ENCODE measurements at places on chromosomes 3 and 15.

DNA sequence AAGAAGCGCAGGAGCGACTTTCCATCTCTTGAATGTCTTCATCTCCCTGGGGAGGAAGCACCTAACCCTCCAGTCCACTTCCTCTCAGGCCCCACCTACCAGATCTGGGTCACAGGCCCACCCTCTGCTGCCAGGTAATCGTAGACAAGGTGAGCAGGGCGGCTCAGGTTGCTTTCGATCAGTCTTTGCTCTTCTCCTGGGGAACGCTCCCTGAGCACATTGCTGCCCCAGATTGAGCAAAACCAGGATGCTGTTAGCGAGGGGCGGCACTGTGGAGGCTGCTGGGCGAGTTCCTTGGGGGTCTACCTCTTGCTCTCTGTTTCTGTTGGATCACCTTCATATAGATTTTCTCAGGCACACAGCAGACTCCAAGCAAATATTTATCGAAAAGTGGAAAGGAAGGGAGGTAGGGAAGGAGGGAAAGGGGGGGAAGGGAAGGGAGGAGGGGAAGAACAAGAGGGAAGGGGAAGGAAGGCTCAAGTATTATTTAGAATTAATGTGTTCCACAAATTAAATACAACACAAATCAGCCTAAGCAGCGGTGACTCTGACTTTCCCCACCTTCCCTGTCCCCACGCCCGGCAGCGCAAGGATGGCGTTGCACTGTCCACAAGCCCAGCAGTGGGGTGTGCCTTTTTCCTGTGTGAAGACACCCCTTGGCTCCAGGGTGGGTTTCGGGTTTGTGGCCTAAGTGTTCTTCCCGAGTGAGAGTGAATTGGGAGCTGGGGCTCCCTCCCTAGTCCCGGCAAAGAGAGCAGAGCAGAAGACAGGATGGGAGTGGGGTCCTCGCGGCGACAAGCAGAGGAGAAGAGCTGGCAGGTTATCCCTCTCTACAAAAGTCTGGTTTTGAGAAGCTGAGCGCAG is 6.1 kb upstream of the PCSK6 start:
- DNase-seq: no peak

DNA sequence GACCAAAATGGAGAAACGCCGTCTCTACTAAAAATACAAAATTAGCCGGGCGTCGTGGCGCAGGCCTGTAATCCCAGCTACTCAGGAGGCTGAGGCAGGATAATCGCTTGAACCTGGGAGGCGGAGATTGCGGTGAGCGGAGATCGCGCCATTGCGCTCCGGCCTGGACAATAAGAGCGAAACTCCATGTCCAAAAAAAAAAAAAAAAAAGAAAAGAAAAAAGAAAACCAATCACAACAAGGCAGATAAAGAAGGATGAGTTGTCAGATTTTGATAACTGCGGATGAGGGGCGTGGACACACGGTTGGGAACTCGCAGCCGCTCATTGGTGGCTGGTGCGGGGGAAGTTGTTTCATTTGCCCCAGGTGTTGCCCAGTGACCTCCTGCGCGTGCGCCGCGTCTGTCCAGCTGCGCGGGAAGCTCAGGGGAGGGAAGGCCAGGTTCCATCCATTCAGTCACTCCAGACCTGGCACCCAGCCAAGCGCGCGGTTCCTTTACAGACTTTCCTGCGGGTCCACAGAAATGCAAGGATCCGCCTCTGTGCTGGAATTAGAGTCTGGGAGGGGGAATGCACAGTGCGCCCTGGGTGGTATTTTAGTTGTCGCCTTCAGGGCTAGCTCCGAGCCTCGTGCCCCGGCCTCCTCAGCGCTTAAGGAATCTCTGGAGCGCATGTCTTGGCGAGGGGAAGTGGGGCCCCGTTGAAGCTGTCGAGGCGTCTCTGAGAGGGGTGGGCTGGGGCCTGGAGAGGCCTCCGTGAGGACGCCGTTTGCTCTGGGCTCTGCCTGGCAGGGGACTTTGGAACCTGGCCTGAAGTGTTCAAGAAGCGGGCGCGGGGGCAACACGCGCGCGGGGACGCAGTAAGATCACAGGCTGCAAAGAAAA is 708 bp upstream of the GCHFR start:
- DNase-seq: no peak

GRCh38 chr15:78171864-78172472 is 22.8 kb downstream of the IDH3A start:
- DNase-seq: no peak

DNA sequence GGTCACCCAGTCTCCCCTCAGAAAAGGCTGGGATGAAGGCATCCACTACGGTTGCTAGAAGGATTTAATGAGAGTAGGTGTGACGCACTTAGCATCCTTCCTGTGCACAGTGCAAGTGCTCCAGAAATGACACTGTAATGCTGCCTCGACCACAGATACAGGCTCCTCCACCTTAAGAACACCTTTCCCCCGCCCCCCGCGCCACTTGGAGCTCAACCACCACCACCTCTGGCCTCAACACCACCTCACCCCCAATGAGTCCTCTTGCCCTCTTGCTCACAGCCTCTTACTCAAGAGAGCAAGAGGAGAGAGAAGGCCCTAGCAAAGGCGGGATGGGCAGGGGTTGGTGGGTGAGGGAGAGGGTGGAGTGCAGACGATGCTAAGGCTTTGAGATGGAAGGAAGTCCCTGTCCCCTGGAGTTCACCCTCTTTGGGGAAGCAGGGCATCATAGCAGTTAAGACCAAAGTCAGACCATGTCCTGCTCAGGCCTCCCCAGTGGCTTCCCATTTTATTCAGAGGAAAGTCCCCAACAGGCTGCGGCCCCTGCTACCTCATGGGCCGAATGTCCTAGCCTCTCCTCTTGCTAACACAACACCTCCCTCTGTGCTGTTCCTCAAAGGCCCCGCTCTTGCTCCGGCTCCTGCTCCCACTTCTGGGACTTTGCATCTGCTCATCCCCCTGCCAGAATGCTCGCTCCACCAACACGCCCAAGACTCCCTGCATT is 8.3 kb downstream of the STARD5 start:
- DNase-seq: no peak

GRCh38 chr3:87996882-87997281 is 61.9 kb downstream of the CGGBP1 start:
- no peak for DNase-seq

GRCh38 chr3:157921811-157922210 is 184.4 kb downstream of the SHOX2 start:
- DNase-seq: no peak

- no peak for DNase-seq
These were observed 95.2 kb downstream of the SEMA6D start for GRCh38 chr15:47812470-47812999.

- DNase-seq: no peak
These were observed 235.8 kb upstream of the ARHGEF26 start for GRCh38 chr3:153885359-153885758.

DNA sequence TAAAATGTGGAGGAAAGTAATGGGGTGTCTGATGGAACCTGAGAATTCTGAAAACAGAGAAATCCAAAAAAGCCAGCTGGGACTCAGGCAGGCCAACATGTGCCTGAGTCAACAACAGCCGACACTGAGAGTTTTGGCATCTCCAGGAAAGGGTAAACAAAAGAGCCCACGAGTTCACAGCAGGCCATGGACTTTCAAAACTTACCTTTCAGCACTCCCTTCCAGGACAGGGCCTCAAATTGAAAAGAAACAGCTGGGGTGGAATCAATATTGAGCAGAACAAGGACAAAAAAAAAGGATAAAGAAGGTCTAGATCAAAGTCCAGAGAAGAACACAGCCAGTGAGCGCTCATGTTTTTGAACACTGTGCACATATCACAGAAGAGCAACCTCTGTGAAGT is 735.4 kb upstream of the GRM7 start:
- no peak for DNase-seq

DNA sequence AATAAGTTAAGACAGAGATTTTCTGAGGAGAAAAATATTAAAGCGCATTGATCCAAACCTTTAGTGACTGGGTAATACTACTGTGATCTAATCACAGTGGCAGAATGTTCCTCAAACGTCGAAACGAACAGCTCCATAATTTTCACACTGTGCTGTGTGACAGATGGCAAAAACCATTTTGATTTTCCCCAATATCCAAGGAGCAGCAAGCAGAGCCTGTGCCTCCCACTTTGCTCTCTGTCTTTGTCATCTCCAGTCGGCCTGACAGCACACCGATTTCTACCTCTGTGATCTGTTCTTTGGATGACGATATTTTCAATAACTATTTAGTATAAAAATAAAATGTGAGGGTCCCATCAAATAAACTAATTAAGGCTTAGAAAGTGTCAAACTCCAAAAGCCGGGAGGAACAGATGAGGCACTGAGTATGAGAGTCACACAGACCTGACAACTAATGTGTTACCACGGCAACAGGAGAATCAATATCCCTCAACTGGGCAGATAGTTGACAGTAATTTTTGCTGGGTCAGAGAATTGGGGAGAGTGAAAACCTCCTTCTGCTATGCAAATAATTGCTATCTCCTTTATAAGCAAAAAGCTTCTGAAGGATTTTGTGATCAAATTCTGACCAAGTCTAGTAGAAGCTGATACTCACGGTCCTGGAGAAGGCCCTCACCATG is 489.1 kb upstream of the CFAP20DC start:
- DNase-seq: no peak

- no peak for DNase-seq
These were observed 32.3 kb downstream of the C3orf62 start for GRCh38 chr3:49244581-49245205.

DNA sequence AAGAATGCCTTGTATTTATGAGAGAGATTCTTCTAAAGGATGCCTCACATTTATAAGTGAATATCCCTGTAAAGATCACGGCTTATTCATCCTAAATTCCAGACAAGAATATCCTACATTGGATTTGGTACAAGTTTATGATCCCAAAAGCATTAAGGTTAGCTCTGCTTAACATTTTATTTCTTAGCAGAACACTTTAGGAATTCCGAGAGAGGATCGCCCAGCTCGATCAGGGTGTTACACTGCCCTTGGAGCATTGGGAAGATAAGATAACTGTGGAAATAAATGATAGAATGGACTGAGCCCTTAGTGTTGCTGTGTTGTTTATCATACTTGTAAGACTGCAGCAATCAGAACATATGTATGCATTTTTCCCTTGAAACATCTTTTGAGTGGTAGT is 223.0 kb upstream of the CDIN1 start:
- DNase-seq: no peak

GRCh38 chr3:172625404-172625803 is 85.5 kb downstream of the NCEH1 start:
- DNase-seq: no peak

DNA sequence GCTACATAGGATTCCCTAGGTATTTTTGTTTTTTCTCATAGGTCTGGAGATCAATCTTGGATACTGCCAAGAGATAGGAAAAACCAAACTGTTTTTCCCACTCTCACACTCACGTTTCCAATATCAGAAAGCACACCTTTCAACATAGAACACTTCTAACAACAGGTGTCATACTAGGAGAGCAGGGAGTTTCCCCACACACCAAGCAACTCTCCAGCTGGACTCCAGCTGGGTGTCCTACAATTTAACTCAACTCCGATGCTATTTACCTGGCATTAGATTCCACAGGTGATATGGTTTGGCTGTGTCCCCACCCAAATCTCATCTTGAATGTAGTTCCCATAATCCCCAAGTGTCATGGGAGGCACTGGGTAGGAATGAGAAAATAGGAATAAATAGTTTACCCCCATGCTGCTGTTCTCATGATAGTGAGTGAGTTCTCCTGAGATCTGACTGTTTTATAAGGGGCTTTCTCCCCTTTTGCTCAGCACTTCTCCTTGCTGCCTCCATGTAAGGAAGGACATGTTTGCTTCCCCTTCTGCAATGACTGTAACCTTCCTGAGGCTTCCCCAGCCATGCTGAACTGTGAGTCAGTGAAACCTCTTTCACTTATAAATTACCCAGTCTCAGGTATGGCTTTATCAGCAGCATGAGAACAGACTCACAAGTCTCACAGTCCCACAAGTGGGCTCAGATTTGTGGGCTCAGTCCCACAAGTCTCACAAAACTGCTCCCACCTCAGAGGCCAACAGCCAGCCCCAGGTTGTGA is 354.5 kb upstream of the THBS1 start:
- no peak for DNase-seq

DNA sequence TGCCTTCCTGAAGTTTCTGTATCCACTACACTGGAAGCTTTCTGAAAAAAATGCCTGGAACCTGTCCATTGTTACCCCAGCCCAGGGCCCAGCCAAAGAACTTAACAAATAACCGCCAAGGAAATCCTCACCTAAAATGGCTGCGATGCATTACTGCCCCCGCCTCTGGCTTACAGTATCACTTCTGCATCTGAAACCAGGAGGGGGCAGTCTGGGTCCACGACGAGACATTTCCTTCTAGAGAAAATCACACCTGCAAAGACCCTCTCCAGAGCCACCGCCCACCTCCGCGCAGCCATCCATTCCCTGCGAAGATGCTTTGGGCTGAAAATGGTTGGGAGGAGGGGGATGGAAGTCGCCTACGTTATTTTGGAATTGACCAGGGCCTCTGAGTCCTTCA is 22.4 kb upstream of the CELF6 start:
- DNase-seq: no peak

- DNase-seq: no peak
These were observed 4.0 kb upstream of the POPDC2 start for GRCh38 chr3:119664370-119664769.

DNA sequence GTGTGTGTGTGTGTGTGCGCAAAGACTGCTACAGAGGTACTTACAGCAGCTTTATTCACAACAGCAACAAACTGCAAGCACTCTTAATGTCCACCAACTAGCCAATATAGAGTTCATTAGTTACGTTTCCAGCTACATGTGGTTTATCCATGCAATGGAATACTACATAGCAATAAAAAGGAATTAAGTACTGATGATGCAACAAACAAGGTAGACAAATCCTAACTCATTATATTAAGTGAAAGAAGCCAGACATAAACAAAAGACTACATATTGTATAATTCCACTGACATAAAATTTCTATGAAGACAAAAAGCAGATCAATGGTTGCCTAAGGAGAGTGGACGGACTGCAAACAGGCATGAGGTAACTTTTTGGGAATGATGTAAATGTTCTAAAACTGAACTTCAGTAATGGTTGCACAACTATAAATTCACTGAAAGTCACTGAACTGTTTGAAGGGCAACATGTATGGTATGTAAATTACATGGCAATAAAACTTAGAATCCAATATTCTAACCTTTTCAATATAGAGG is 433.7 kb downstream of the SHQ1 start:
- DNase-seq: no peak

All from stimulated activated CD4-positive, alpha-beta T cell treated with anti-CD3 and anti-CD28 coated beads, Interleukin-1b, Interleukin-23, amount 100 ng/mL, for 1 hour (primary cell).